D341Med (cell line): ENCODE measurements at places on chromosomes 12 and 14.

GRCh38 chr12:24719293-24719721, 229.6 kb downstream of the BCAT1 start:
- DNase-seq, result no peak

DNA sequence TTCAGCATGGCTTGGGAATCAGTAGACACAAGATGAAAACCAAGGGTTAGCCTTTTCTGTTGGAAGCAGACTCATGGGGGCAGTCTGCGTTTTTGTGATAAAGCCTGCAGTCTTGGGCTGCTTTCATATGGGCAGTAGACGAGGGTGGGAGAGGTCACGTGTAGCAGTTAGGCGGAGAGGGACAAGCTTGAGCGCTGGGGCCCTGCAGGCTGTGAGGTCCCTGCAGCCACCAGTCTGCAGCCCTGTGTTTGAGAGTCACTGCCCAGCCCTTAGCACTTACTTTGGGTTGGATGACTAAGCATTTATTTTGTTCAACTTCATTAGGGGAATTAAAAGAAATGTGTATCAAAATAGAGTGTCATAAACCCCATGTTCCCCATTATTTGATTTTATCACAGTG, 37.2 kb downstream of the EP400 start:
- DNase-seq, result no peak

GRCh38 chr12:50647031-50647430, 116.9 kb upstream of the ATF1 start:
- no peak for DNase-seq

DNA sequence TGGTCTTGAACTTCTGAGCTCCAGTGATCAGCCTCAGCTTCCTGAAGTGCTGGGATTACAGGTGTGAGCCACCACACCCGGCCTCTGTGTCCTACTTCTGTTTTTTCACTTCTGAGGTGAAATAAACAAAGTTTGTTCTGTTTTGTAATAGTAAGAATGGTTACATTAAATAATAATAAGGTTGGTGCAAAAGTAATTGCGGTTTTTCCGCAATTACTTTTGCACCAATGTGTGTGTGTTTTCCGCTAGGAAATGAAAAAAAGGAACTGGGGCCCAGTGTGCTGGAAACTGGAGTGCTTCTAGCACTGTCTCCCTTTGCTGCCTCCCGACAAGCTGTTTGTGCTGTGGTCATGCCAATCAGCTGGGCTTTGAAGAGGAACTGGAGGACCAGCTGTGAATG, 140.9 kb downstream of the NTS start:
- DNase-seq, result no peak

GRCh38 chr14:73777420-73777819, 63.2 kb upstream of the PNMA1 start:
- no peak for DNase-seq

DNA sequence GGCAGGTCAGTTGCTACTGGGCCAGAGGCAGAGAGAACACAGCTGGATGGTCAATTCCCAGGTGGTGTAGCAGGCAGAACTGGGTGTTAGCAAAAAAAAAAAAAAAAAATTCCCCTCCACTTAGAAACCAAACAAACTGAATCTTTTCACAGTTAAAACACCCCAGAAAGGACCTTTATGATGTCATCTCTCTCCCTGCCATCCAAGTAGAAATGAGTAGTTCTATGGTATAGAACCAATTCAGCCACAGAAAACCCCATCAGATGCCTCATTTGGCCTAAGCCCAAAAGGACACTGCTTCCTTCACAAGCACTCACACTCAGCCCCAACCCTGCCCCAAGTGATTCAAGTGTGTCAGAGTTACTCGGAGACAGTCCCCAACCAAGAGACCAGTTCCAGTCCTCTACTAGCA, 230.8 kb downstream of the DPF3 start:
- no peak for DNase-seq

- no peak for DNase-seq
Observed at GRCh38 chr12:12992418-12993130, 7.5 kb downstream of the HEBP1 start.

DNA sequence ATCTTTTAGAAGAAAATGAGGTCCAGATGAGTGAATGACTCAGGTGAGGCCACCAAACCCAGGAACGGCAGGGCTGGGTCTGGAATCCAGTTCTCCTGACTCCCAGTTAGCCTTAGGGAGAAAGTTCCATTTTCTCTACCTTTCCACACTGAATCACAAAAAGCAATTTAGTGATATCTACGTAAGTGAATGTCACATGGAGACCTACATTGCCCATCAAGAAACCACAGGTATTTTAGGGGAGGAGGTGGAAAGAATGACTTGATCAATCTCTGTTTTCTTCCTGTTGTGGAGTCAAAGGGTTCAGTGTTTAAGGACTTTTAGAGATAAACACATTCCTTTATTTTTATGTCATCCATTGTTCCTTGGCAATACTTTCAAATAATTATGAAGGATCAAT, 106.9 kb upstream of the PTPRB start:
- DNase-seq, result no peak

DNA sequence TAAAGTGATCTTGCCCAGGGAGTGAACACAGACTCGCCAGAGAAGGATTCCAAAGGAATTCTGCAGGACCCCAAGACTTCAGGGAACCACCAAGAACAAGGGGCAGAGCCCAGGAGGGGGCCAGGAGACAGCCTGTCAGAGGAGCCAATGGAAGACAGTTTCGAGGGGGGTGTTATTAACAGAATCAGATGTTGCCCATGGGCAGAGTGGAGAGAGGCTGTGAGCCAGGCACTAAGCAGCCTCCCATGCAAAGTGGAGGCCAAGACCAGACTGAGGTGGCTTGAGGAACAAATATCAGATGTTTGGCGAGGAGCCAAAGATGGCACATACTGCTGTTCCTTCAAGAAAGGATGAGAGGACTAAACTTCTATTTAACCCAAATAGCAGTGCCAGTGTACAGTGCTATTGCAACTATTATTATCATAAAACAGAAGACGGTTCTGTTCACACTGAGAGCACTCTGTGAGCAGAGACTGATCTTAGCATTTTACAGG, 12.6 kb downstream of the APPL2 start:
- DNase-seq, result no peak

- peak; percentile 85 for DNase-seq
Observed at GRCh38 chr12:122123051-122123760, 44.6 kb downstream of the MLXIP start.

- no peak for DNase-seq
Observed at GRCh38 chr12:114656906-114657596, 26.9 kb downstream of the TBX3 start.

GRCh38 chr14:100603341-100604120, 16.3 kb upstream of the BEGAIN start:
- DNase-seq, result no peak

GRCh38 chr14:77186911-77187648, 5.5 kb downstream of the TMEM63C start:
- DNase-seq, result peak; percentile 68

GRCh38 chr12:91052026-91052425, 5.8 kb downstream of the KERA start:
- DNase-seq, result no peak

DNA sequence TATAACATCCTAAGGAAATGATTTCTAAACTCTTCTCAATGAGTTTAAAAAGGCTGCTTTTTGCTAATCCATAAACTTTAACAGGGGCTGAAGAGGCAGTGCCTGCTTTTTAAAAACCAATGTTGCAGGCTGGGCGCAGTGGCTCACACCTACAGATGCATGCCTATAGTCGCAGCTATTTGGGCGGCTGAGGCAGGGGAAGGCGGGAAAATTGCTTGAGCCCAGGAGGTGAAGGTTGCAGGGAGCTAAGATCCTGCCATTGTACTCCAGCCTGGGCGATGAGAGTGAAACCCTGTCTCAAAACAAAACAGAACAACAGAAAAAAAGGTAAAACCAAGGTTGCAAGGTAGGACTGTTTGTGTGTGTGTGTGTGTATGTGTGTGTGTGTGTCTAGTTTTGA, 531.2 kb downstream of the DIO2 start:
- no peak for DNase-seq

DNA sequence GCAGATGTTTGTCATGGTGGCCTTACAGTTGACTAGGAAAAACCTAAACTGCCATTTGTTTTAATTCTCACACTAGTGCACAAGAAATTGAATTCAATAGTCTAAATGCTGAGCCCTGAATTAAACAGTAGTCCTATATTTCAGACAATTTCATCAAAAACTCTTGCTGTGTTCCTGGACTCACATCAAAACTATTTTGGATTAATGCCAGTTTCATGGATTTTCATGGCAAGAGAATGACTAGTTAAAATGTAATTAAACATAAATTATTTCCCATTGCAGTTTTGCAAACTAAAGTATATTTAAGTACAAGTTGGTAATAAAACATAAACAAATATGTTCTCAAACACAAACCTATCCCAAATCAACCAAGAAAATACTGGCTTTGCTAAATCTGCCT, 468.0 kb upstream of the PRICKLE1 start:
- no peak for DNase-seq

- no peak for DNase-seq
Observed at GRCh38 chr12:30385706-30386105, 310.0 kb downstream of the IPO8 start.

- no peak for DNase-seq
Observed at GRCh38 chr12:68306564-68306963, 25.6 kb downstream of the MDM1 start.

DNA sequence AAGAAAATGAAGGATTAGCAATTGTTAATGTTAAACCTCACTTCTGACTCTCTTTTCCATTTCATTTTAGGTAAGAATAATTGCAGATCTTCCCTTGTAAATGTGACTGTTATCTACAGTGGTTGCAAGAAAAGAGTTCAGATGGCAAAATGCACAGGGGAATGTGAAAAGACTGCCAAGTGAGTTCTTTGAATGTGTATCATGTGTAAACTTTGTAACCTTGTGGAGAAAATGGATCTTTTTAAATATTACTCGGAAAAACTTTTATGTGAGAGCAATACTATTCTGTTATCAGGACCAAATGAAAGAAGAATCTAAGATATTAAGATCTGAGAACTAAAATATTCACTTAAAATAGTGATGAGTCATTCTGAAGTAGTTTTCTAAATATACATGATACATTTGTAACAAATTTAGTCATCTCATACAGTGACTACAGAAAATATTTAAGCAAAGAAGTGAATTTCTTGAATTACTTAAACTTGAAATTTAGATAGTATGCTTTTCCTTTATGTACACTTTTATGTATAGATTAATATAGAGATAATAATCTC, 122.5 kb upstream of the CNTN1 start:
- DNase-seq, result no peak

DNA sequence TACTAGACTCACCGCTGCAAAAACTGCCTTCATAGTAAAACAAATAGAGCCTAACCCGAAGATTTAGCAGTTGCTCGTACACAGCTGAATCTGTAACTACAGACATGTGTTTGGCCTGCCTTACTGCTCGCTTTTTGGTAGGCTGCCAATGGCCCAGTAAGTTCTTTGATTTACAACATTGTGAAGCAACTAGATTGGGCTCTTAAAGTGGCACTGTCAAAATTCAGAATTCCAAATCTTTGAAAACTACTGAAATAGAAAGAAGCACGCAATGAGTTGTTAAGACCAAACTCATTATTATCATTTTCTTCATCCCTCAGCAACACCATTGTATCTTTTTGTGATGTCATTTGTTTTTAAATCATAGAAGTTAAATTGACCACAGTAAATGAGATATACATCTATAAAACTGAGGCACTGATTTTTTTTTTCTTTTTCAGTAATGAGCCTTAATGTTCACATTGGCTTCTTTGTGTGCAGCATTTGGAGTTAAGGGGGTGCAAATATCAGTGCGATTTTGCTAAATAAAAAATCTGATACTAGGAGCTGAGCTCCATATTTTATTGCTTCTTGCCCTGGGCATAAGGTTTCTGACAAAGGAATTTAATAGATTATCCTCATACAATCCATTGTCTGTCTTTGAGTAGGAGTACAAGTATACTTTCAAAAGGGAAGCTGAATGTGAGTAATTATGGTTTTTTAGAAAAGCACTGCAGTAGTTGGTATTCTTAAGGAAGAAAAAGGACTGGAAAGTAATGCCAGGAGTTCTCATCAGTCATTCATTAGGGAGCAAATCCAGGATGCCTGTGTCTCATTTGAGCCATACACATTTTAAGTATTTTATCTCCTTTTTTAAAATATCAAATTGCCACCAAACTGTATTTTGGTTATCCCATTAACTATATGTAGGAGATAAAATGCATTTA, 138.5 kb downstream of the KICS2 start:
- DNase-seq, result no peak

DNA sequence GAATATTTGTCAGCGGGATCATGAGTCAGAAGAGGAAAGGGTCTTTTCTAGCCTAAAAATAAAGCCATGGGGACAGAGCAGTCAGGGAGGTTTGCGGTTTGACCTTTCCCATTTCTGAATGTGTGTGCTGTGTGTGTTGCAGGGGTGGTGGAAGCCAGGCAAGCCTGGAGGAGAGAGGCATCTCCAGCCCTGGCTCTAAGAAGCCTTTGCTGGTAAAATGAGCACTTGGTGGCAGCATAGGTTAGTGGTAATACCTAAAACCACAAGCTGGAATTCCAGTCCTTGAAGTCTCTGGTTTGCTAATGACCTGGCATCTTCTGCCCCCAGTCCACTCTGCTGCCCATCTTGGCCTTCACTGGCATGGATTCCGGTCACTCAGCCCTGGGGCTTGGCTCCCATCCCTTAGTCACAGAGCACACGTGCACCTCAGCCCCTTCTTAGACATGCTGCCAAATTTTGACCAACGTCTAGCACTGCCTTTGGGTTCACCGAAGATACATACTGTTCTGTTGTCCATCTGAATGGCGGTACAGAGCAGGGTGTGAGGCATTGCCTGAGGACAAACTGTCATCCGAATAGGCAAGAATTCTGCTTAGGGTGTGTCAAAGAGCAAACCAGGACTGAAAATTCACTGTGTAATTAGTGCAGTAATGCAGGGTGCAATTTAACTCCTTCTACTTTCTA, 52.7 kb downstream of the KCNA5 start:
- no peak for DNase-seq

DNA sequence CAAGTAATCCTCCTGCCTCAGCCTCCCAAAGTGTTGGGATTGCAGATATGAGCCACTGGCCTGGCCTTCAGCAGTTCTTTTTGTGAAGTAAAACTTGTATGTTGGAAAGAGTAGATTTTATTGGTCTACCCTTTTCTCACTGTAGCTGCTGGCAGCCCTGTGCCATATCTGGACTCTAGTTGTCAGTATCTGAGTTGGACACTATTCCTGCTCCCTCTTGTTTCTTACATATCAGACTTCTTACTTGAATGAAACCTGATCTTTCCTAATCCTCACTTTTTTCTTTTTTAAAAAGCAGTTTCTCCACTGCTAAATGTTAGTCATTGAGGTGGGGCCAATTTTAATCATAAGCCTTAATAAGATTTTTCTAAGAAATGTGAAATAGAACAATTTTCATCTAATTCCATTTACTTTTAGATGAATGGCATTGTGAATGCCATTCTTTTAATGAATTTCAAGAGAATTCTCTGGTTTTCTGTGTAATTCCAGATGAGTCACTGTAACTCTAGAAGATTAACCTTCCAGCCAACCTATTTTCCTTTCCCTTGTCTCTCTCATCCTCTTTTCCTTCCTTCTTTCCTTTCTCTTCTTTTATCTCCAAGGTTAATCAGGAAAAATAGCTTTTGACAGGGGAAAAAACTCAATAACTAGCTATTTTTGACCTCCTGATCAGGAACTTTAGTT, 88.7 kb downstream of the APAF1 start:
- no peak for DNase-seq

- DNase-seq, result no peak
Observed at GRCh38 chr12:124482901-124483799, 84.3 kb downstream of the NCOR2 start.

- DNase-seq, result no peak
Observed at GRCh38 chr14:20807304-20808161, 4.9 kb upstream of the RNASE1 start.

- DNase-seq, result no peak
Observed at GRCh38 chr12:64029013-64029857, 184.7 kb downstream of the SRGAP1 start.

- DNase-seq, result no peak
Observed at GRCh38 chr12:67420506-67420905, 151.3 kb downstream of the CAND1 start.
